ENCODE measurements at places on chromosomes 1 and 21.

GRCh38 chr1:210239349-210240111 lies 6.9 kb downstream of the SERTAD4 start:
- DNase-seq, result no peak

- DNase-seq, result no peak
These were observed 198.1 kb upstream of the TMEM51 start for GRCh38 chr1:14955402-14955801.

- no peak for DNase-seq
These were observed 31.0 kb upstream of the MAN1A2 start for GRCh38 chr1:117336088-117336817.

GRCh38 chr1:91500756-91501522 lies at the start of gene CDC7:
TSS of gene CDC7 (plus strand) at chr1:91500851. CDS start at chr1:91501717, 866 bp downstream.
- peak; percentile 86 for DNase-seq

DNA sequence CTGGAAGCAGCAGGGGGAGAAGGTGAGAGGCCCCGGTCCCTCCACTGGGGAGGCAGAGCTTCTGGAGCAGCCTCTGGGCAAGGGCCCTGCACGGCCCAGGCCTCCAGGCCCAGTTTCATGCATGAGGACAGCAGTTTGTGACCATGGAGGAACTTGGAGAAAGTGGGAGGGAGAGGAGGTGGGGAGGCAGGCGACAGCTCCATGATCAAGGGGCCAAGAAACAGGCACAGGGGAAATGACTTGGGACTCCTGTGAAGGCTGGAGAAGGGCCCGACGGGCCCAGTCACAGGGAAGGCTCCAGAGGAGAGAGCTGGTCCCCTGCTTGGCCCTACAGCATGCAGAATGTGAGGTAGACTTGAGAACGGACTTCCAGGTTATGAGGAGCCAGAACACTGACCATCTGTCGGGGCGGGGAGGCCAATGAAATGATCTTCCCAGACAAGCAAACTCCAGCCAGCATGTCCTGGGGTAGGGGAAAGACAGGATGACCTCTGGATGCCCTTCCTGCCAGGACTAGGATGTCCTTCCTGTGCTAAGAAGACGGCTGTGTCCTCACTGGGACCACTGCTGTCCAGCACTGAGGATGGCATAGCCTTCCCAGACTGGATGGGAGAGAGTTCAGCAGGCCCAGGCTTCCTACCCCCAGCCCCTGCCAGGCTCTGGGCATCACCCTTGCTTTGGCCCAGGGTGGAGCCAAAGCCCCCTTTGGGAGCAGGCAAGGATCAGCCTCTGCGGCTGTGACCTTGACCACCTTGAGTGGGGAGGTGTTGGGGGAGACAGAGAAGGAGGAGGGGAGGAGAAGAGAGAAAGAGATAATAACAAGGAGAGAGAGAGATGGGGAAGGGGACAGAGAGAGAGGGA lies 548.2 kb downstream of the PTPRU start:
- DNase-seq, result no peak

- DNase-seq, result no peak
These were observed 178.3 kb downstream of the ZSCAN20 start for GRCh38 chr1:33650708-33651107.

GRCh38 chr1:51788938-51789337 lies 89.6 kb downstream of the NRDC start:
- no peak for DNase-seq

- no peak for DNase-seq
These were observed 17.8 kb downstream of the TMEM50A start for GRCh38 chr1:25355841-25356395.

- DNase-seq, result no peak
These were observed 80.1 kb upstream of the KCNK2 start for GRCh38 chr1:215002471-215002870.

DNA sequence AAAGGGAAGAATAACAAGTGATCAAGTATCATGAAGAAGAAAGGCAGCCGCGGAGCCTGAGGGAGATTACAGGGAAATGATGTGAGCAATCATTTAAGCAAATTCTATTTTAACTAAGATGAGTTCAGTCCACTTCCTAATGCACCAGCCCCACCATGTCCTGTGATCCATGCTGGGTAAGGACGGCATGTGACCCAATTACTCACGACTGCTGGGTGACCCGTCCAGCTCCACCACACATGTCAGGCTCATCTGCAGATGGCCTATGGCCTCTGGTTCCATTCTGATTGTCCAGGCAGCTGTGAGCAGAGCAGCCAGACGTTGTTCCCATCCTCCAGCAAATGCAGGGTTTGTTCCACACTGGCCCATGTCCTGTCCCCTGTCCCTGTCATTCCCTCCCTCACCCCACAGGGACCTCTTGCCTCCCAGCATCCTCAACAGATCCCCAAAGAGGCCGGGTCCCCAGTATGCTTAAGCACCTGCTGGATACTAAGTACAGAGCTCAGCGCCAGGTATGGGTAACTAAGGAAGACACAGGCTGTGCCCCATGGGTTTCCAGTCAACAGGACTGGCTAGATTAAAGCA lies 87.9 kb downstream of the MATN1 start:
- DNase-seq, result no peak

GRCh38 chr1:19563324-19564097 lies 78.2 kb upstream of the CAPZB start:
- no peak for DNase-seq

- DNase-seq, result no peak
These were observed 7.7 kb downstream of the IL23R start for GRCh38 chr1:67173988-67174387.

GRCh38 chr1:223482766-223483165 lies 89.6 kb downstream of the CCDC185 start:
- no peak for DNase-seq

GRCh38 chr1:169508432-169509338 lies 22.9 kb upstream of the SLC19A2 start:
- DNase-seq, result no peak

GRCh38 chr1:119000371-119001180 lies 12.4 kb upstream of the TBX15 start:
- no peak for DNase-seq

DNA sequence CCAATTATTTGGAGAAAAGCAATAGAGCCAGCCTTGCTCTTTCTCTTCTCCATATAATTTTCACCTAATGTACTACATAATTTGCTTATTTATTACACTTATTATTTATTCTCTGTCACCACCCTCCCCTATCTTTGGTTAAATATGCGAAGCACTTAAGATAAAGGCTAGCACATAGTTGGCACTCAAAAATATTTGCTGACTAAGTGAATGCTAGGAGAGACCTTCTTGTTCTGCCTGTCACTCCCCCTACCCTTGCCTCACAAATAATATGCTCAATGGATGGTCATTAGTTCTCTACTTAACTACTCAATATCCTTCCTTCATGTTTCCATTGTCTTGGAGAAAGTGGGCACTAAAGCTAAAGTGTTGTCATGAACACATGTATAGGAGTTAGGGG lies 139.7 kb upstream of the ZC3H11B start:
- no peak for DNase-seq

DNA sequence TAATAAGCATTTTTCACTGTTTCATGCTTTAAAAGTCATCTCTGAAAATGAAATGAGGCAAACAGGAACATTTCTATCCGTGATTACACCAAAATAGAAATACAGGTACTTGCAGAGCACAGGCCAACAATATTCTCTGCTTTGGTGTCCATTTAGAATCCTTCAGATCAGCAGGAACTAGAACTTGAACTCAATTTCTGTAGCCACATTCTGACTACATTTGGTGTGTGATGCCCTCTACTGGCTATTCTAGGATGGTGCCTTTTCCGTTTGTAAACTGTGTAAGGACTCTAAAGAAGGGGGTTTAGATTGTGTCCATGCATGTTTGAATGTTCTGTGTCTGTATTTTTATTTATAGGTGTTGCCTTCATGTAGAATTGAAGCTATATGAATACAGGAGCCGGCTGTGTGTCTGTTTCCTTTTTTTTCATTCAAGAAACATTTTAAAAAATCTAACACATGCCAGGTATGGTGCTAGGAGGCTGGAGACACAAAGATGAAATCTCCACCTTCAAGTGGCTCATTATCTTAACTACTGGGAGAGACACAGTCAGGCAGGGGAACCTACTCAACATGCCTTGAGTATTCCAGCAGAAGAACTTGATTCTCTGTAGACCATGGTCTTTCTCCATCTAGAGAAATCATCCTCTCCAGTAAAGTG lies 7.6 kb upstream of the ZNF326 start:
- DNase-seq, result peak; percentile 71

GRCh38 chr1:160082487-160082886 lies 1.1 kb downstream of the KCNJ9 start:
- no peak for DNase-seq

GRCh38 chr1:29547300-29547699 lies 311.0 kb downstream of the PTPRU start:
- no peak for DNase-seq

- DNase-seq, result no peak
These were observed 11.1 kb upstream of the KCNE1 start for GRCh38 chr21:34523019-34523555.

DNA sequence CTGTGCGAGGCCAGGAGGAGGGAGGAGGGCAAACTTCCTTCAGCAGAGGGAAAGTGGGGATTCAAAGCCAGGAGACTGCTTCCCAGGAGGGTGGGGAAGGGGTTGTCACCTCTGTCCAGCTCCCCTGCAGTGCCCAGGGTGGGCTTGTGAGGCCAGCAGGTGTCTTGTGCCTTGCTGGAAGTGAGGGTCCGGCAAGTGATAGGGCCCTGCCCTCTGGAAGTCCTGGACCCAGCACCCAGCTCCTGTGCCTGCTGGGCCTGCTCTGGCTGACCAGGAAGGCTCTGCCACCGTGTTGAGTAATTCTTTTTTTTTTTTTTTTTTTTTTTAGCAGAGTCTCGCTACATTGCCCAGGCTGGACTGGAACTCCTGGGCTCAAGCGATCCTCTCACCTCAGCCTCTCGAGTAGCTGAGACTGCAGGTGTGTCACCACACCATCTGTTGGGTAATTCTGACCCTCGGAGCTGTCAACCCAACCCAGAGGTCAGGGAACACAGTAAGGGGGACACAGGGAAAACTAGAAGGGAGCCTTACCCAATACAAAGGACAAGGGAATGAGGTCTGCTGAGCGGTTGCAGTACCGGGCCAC lies 1.0 kb downstream of the BEST4 start:
- DNase-seq, result no peak

DNA sequence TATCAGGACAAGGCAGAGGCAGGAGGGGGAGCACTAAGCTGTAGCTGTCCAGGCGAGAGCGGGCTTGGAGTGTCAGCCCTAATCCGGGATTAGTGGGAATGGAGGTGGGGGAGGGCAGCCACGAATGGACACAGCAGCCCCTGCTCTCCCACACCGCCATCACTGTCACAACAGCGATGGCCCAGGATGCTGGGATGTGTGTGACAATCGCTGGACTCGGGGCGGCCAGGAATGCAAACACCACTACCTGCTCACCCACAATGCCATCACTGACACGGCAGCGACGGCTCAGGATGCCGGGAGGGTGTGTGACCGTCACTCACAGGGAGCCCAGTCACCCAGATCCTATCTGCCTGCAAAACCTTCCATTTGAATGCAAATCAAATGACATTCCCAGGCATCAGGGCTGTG lies 2.9 kb downstream of the C2CD2 start:
- DNase-seq, result no peak

GRCh38 chr1:187465441-187465840 lies 636.7 kb downstream of the PLA2G4A start:
- no peak for DNase-seq

DNA sequence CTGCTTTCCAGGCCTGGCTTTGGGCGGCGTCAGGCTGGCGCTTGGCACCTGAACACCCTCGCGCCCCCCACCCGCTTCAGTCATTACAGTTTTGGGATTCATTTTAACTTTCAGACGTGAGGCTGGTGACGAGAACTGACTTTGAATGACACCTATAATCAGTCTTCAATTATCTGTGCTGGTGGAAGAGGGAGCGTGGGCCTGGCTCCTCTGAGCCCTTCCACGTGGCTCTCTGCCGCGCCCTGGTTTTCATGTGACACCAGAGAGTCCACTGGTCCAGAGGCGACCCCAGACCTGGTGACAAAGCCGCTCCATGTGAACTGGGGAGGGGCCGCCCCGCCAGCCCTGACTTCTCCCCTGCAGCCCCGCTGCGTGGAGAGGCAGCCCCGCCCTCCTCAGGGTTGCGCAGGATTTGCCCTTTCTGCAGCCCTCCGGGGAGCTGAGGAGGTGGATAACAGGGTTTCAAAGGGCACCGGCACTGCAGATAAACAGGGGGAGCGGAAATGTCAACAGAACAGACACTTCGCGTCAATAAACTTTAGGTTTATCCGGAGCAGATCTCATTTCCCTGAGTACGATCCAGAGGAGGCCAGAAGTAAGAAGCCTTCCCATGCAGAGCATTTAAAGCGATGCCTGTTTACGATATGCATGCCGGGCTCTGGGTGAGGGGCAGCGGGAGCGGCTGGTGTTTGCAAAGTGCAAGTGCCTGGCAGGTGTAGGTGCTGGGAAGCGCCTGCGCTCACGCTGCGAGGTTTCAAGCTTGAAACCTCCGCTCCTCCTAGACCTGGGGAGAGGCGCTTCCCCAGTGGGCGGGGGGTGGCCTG lies 56.4 kb downstream of the AJAP1 start:
- no peak for DNase-seq

DNA sequence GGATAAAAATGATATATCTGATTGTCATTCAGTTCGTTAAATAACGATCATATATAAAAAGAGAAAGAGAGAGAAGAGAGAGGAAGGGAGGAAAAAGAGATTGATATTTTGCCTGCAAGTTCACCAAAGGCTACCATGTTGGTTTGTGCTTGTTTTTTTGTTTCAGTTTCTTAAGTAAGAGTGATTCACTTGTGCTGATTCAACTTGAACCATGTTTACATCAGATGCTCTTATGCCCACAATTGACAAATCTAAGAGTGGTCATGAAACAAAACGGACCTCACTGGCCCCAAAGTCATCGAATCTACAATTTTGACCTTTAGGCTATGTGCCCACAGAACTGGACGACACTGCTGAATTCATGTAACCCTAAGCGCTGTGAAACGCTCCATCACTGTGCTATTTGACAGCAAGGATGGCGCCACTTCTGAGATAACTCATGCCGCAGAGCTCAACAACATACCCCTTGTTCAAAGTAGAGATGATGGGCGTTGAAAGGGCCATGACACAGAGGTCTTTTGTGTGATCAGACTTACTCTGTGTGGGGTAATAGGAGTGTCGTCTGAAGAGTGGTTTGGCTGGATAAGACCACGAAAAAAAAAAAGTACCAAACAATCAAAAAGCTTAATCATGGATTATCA lies 481.4 kb downstream of the SETD4 start:
- DNase-seq, result no peak

DNA sequence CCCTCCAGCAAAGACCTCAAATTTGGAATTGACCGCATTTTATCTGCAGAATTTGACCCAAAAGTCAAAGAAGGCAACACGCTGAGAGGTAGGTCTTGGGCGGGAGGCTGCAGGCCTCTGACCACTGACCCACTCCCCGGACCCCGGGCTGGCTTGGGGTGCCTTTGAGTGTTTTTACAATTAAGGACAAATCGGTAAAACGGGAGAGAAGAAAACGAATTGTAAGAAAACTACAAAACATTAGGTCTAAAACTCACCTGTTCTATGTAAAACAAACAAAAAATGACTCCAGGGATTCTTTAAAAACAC lies 1.1 kb downstream of the HLX start:
- no peak for DNase-seq

Measured in CD4-positive, alpha-beta T cell treated with Interleukin-6 at 100 ng/mL for 8 hours (primary cell).